Stimulated activated CD4-positive, alpha-beta T cell treated with anti-CD3 and anti-CD28 coated beads, Interleukin-4, amount 100 ng/mL, for 1 hour (primary cell): ENCODE measurements at places on chromosomes 11 and 22.

DNA sequence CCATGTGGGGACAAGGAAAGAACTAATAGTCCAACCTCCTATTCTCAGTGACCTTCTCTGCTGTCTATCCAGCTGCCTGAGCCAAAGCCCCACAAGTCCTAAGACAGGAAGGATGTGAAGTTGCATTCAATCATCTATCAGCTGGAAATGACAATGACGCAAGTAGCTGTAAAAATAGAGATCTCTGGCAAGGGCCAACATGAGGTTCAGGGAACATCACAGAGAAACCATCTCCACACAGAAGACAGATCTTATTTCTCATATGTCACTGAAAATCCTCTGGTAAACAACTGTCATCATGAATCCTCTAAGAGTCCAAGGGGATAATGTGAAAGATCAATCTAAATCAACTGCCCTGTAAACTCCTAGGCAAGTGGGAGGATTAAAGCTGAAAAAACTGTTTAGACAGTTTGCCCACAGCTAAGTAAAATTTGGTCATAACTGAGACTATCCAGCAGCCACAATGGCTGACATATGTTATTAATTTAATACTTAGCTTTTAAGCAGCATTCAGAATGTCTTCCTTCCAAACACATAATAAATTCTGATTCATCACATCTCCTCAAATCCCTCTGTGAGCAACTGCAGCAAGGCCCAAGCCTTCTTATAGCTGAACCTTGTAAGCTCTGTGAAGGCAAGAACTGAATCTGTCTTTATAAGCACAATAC lies 52.1 kb downstream of the ALG9 start:
- DNase-seq, result no peak

DNA sequence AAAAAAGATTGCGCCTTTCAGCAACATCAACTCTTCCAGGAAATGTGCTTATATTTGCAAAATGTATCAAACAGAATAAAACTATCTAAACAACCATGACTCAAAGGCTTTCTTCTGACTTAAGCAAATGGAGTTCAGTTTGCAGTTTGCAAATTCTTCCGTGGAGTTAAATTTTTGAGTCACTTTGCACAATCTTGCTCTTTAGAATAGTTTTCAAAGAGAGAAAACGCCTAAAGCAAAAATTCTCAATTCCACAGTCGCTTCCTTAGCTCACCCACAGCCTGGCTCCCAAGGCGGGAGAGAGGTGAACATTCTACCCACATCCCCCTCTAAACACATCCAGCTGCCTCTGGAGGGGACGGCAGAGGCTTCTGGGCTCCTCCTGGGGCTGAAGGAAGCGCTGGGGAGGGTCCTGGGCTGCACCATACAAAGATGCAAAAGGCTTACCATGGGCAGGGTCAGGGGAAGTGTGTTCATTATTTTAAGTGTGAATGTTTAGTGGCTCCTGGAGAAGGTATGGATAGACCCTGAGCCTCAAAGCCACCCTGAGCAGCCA lies 1487.3 kb downstream of the TBC1D22A start:
- no peak for DNase-seq

- no peak for DNase-seq
These were observed 36.3 kb downstream of the MRE11 start for GRCh38 chr11:94457118-94458029.

DNA sequence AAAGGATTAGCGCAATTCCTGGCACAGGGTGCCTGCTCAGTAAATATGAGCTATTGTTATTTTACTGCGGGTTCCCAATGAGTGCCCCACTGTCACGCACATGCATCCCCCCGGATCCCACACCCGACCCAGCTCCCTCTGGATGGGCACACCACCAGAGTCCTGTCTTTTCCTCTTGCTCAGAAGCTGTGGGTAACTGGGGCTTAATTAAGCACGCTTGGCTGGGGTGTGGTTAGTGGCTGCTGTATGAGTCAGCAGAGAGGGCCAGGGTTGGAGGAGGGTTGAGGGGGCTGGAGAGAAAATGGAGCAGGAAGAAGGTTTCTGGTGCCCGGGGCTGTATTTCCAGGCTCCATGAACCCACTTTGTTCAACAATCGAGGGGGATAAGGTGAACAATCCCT lies 30.3 kb upstream of the NECTIN1 start:
- DNase-seq, result no peak

- DNase-seq, result no peak
These were observed 4.4 kb downstream of the OR8B8 start for GRCh38 chr11:124441081-124441480.

DNA sequence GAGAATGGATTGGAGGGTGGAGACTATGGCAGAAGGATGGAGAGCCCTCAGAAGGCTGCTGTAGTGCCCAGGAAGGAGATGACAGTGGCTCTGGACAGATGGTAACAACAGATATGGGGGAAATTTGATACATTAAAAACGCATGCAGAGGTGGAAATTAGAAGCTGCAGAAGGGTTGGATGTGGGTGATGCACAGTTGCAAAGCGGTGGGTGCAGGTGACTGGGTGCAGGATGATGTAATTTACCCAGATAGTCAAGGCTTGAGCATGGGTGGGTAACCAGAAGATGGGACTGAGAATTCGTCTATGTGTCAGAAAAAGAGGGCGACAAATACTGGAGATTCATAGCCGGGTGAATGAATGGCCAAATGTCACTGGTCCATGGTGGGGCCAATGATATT lies 570.3 kb downstream of the MN1 start:
- no peak for DNase-seq

DNA sequence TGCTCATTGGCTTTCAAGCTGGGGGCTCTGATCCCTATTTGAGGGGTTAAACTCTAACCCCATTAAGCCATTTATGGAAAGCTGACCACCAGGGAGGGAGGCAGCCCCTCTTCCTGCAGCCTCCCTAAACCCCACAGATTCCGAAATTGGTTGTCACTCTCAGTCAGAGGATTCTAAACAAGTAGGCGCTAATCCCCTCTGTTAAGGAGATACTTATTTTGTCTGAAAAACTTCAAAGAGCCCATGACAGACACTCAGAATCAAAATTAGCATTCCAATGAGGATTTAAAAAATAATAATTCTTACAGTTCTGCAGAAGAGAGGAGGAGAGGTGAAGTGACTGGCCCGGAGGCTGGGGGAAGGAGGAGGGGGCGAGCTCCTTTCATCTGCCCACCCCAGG lies 69.7 kb upstream of the LMO1 start:
- no peak for DNase-seq

GRCh38 chr11:64089027-64089360 lies 53.3 kb downstream of the FLRT1 start:
- DNase-seq, result no peak

GRCh38 chr22:17974703-17975372 lies 49.5 kb downstream of the MICAL3 start:
- no peak for DNase-seq

GRCh38 chr11:12245549-12246016 lies 131.8 kb upstream of the PARVA start:
- DNase-seq, result no peak

DNA sequence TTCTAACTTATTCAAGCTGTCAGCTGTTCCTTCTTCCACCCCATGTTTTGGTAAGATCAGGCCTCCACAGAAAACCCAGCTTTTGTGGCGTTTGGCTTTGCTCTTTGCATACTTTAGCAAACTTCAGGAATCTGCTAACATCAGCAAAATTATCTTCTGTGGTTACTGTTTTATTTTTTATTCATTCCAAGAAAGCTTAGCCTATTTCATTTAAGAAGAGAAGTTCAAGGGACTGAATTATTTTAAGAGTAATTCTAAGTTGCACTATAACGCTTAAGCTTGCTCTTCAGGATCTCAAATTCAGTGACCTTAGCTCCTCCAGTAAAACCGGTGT lies 1.1 kb downstream of the JHY start:
- DNase-seq, result no peak

GRCh38 chr11:95641495-95641894 lies 148.1 kb downstream of the FAM76B start:
- DNase-seq, result no peak
